COR-L47 (cell line): ENCODE measurements at places on chromosomes 1 and 21.

DNA sequence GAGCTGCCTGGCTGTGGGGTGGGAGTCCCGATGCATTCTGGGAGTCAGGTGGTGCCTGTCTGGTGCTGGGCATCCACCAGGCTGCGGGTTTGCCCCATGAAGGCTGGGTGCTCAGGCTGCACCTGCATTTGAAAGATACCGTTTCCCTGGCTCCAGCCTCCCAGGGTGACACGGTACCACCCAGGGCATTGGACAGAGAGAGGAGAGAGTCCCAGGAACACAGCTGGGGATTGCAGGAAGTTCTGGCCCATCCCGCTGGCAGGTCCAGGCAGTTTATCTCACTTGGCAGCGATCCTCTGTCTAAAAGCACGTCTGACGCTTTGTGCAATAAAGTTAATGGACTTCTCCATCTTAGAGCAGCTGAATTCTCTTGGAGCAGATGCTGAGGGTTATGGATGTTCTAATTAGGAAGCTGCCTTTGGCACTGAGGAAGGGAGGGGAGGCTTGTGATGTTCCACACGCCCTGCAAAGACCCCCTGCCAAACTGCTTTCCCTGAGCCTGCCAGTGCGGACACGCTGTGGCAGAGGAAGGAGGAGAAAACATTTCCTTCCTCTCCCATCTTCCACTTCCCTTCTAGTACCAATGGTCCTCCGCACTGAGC, 246.9 kb downstream of the GRIK3 start:
- peak; percentile 11 for DNase-seq

DNA sequence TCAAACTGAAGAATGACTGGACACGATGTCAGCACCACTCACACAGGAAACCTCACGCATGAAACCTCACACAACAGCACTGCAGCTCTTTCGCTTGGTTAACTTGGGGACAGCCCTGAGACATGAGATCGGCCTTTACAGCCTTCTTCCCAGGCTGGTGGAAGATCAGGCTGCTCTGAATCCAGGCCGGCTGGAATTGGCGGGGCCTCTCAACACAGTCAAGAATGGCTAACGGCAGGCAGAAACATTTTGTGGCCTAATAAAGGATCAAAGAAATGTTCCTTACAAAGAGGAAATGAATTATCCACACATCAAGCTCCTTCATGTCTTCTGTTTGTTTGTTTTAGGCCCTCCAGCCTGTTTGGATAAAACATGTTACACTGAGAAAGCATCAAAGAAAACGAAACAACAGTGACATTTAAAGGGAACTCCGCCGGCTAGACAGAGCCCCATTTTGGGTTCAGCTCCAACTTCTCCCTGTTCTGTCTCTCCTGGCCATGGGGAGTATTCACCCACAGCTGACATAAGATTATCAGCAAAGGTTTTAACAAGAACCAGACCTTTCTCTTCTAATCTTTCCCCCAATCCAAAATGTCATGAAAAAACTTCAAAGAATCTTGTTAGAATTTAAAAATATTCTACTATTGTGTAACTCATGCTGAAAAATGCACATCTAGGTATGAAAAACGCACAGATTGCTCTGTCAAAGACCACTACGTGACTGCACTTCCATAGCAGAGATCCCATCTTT, 131.2 kb downstream of the SLC45A1 start:
- DNase-seq: no peak

GRCh38 chr1:100462326-100463025, 75.5 kb upstream of the GPR88 start:
- DNase-seq: no peak

DNA sequence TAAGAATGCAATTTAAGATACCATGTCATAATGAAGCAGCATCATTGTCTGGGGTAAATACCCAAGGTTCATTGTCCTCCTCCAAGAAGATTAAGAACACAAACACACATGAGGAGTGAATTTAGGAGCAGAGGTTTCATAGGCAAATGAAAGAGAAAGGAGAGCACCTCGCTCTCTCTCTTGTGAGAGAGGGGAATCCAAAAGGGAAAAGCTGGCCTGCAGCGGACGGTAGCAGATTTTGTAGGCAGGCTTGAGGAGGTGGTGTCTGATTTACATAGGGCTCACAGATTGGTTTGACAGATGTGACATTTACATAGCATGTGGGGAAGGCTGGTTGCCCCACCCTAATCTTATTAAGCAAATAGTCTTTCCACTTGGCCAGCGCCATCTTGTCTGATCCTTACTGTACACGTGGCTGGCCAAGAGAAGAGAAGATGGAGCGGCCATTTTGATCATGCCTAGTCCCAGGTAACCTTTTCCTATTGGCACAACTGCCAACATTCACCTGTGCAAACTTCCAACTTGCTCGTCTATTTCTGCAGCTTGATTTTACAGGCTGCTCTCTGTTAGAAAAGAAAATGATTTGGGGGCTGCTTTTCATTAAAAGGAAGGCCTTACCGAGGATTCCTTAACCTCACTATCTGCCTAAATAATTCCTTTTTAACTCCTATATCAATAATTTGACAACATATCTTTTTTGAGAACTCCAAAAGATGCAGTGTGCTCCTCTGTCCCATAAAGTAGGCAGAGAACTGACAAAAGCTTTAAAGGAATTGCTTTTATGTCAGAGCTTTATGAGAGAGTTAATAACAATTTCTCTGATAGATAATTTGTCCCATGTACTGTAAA, 16.0 kb upstream of the LRRC7 start:
- no peak for DNase-seq

GRCh38 chr1:173436841-173437428, 40.2 kb upstream of the PRDX6 start:
- DNase-seq: no peak

DNA sequence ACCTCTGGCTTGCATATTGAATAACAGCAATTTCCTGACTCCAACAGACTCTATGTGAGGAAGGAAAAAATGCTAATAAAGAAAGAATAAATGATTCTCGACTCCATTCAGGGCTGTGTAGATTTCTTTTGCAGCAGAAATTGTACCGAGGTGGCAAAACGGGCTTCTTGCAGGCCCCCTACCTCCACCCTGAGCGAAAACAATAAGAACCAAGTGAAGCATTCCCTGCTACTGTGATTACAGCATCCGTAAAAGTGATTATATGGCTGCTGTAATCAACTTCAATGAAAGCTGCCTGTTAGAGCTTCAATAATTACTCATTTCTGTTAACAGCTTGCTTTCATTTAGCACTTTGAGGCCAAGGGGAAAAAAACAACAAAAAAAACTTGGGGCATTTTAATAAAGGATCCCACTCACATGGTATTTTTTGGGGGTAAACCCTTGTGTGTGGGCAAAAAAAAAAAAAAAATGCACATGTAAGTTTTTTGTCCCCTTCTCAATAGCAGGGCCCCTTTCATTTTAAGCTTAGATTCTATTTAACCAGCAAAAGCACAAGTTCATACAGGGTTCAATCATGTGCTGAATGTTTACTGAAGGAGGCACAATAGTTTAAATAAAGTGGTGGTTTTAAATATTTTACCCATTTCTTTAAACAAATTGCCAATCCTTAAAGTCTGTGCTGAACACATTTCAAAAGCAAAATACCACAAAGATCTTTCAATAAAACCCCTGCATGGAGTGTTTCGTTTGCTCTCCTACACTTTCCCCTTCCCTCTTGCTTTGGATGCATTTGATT, 271.6 kb downstream of the LMO4 start:
- DNase-seq: no peak

DNA sequence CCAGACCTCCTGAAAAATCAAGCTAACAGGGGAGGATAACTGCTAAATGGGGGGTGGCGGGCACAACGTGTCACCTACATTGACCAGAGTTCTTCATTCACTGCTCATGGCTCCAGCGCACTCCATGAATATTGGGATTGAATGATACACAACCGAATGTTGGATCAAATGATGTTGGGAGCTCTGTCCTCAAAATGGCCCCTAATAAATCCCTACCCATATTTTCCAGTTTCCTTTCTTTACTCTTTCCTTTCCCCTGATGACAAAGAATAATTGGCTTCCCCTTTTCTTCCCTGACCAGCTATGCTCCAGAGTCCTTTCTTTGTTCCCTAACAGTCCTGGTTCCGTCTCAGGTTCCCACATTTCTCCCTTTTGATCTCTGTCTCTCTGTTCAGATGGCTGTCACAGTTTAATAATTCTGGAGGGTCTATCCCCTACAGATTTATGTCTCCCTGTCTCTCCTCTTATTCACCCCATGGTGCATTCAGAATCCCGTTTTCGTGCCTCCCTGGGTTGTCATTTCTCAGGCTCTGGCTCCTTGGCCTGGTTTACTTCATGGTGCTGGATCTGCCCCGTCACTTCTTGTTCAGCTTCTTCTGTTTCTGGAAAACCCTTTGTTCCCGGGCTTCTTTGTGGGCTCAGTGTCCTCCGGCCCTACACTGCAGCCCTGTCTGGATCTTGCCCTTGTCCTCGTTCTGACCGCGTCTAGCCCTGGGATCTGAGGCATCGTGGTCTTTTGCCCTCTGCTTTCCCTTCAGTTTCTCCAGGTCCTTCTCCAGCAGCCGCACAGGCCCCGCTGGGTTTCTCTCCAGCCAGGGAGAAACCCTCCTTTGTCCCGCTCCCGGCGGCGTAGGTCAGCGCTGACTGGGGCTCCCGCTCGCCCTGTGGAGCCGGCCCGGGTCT, 78.3 kb downstream of the NDUFS5 start:
- DNase-seq: no peak

GRCh38 chr1:12528021-12528852, 89.8 kb downstream of the DHRS3 start:
- DNase-seq: peak; percentile 34

DNA sequence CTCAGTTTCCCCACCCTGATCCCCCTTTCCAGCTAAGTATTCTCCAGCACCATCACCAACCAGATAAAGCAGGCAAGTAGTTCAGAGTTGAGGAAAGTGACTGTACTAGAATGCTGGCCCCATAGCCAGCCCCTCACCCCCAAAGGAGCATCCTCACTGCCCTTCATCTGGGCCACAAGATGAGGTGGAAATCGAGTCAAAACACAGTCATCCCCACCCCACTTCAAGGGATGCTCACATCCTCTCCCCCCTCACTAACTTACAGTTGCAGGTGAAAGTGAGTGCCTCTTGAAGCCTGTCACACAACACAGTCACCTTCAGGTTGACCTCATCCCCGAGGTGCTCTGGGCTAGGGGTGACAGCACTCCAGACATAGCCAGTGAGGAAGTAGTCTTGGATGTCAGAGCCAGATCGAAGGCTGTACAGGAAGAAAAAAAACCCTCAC, 30.4 kb downstream of the PIK3C2B start:
- DNase-seq: no peak

- DNase-seq: no peak
Observed at GRCh38 chr1:99218572-99218971, 45.7 kb upstream of the PLPPR4 start.

GRCh38 chr1:117561551-117561950, 44.3 kb upstream of the TENT5C start:
- no peak for DNase-seq

DNA sequence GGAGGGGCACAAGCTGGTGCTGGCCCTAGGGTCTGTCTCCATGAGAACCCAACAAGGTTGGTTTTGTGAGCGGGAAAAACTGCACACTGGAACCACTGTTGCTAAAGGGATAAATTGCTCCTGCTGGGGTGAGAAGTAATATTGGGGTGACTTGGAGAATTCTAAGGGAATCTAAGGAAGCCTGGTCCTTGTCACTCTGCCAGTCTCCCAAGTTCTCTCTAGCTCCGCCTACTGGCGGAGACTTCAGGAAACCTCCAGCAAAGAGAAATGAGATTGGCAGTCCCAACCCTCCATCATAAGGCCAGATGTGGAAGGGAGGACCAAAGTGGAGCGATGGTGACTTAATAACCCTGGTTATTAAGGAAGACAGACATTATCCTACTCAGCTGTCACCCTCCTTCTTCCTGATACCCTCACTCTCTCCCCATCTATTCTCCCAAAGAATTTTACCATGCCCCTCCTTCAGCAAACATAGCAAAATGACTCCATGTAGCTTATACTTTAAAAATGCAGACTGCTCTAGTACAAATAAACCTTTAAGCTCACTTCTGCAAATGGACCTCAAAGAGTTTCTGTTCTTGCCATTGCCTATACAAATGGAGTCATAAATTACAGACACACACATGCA, 2.7 kb downstream of the LCE1F start:
- DNase-seq: no peak

- DNase-seq: no peak
Observed at GRCh38 chr1:66500301-66500700, 33.7 kb upstream of the SGIP1 start.

DNA sequence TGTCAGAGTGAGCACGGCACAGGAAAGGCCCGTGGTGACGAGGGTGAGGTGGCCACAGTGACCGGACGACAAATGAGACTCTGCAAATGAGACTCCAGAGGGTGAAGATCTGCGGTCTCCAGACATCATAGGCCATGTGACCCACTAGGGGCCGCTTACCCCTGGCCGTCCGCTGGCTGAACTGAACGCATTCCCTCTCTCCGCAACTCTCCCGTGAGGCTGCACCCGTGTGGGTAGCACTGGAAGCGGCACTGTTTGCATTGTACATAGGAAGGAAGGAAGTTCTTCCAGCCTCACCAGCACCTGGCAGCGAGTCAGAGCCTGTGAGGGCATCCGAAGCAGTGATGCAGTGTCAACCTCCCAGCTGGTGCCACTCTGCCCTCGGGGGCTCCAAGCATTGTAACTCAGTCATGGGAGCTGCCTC, 23.6 kb upstream of the SPSB1 start:
- DNase-seq: no peak

DNA sequence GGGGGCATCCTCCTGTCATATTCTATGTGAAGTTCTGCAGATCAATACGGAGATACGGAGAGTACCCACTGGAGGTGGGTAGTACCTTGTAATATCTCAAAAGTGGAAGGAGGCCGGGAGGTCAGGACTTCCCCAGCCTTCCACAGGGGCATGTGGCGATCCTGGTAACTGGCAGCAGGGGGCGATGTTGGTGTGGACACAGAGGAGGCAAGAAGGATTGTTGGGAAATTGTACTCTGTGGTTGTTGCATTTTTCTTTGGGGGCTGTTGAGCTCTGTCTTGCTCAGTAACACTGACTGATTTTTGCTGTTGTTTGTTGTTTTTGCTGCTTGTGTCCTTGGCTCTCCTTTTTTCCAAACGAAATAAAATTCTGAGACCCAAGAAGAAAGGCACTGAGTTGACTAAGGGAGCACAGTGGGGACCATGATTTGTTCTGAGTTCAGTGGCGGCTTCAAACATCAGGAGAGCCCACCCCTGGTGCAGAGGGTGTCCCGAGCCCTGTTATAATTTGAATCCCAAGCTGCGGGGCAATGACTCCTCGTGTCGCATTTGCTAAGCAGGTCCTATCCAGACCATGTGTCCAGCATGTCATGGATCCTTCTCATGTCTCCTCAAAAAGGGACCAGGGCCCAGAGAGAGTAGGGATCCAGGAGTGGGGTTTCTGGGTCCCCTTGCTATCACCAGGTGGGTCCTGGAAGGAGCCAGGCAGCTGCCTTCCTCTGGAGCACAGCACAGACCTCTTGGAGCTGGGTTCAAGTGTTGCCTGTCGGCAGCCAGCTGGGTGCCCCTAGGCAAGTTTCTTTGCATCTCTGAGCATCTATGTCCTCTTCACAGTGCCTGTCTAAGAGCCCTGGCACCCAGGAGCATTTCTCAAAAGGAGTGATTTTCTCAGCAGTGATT, 22.8 kb downstream of the LHX4 start:
- DNase-seq: peak; percentile 9

GRCh38 chr1:66685670-66686069, 66.6 kb upstream of the DYNLT5 start:
- no peak for DNase-seq

- DNase-seq: no peak
Observed at GRCh38 chr21:46459356-46460112, 843 bp downstream of the DIP2A start.

- peak; percentile 44 for DNase-seq
Observed at GRCh38 chr1:160206421-160207117, 1.4 kb downstream of the PEA15 start.

- DNase-seq: no peak
Observed at GRCh38 chr1:219099307-219099706, 74.4 kb upstream of the LYPLAL1 start.
